Camera-type eye (tissue), 1 donor: ENCODE measurements at places on chromosomes 6 and 20. TPM values are rescaled to one million over a fixed set of nuclear protein-coding genes. Genes with fewer than 3 reads are reported as not detected.

TREM1 gene
- total RNA-seq, result 1.8 TPM

HLA-DRA gene
- 40.0 TPM for total RNA-seq

SCRT2 gene
- total RNA-seq, result 4.3 TPM

TMEM14B gene
- 61.5 TPM for total RNA-seq

NOX3 gene
- total RNA-seq, result not detected

POU3F2 gene
- total RNA-seq, result 5.4 TPM

PDE10A gene
- total RNA-seq, result 19.6 TPM

ARFGEF3 gene
- 11.1 TPM for total RNA-seq

SLC12A5 gene
- 31.2 TPM for total RNA-seq

HRH3 gene
- 1.3 TPM for total RNA-seq

LAMA4 gene
- 166 TPM for total RNA-seq

RBM12 gene
- 87.4 TPM for total RNA-seq
